ENCODE measurements at places on chromosomes 11 and 22.

- no peak for DNase-seq
Measured at GRCh38 chr22:41234815-41235695, 5.7 kb downstream of the CHADL start.

- DNase-seq = peak; percentile 65
Measured at GRCh38 chr11:74749127-74749964, 697 bp downstream of the RNF169 start.

DNA sequence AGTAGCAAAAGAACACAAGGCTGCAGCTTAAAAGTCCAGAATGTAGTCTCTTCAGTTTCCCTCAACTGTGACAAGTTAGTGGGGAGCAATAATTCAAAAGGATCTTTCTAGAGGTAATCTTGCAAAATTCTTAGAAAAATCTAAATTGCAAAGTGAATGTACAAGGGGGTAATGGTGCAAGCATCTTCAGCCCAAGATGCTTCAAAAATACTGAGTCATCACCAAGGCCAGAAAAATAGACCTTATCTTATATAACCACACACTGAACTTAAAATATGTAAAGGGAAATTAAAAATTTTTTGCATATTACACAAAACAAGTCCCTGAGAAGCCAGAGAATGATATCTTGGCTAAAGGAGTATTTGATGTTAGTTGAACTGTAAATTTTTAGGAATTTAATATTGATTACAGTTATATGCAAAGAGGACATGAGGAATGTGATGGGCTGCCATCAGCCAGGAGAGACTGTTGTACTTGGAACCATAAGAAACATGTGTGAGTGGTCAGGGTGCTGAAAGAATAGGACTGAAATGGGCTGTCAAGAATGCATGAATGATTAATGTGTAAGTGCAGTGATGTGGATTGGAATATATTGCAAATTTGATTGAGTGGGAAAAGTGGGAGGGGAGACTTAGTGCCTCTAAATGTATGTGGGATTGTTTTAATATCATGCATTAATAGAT is 85.7 kb upstream of the LIN7C start:
- DNase-seq = no peak

DNA sequence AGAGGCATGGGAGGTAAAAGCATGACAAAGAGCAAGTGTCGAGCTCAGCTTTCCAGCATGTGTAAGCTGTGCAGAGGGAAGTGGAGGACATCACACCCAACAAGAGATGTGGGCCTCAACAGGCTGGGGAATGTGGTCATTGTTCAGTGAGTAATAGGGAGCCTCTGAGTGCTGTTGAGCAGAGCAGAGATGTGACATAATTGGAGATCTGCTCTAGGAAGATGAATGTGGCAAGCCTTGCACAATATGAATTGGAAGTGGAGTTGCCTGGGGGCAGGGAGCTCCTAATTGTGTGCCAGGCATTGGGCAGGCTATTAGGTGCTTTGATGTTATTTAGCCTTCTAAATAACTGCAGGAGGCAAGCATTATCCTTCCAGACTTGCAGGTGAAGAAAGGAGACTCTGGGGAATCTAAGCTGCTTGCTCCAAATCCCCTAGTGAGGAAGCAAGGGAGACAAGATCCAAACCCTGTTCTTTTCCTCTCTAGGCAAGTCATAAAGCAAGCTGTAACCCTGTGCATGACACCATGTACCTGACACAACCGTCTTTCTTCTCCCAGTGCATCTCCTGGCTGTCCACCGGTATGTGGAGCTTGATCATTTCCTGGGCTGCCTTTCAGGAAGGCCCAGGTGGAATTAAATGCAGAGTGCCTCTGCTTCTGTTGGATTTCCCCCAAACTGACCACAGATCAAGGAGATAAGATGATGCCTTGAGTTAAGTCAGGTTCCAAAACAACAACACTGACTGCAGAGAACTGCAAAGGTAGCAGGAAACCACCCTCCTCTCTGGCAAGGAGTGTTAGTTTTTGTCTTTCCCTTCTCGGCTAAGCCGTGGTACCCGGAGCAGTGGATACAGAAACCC is 221.4 kb downstream of the TENM4 start:
- no peak for DNase-seq

DNA sequence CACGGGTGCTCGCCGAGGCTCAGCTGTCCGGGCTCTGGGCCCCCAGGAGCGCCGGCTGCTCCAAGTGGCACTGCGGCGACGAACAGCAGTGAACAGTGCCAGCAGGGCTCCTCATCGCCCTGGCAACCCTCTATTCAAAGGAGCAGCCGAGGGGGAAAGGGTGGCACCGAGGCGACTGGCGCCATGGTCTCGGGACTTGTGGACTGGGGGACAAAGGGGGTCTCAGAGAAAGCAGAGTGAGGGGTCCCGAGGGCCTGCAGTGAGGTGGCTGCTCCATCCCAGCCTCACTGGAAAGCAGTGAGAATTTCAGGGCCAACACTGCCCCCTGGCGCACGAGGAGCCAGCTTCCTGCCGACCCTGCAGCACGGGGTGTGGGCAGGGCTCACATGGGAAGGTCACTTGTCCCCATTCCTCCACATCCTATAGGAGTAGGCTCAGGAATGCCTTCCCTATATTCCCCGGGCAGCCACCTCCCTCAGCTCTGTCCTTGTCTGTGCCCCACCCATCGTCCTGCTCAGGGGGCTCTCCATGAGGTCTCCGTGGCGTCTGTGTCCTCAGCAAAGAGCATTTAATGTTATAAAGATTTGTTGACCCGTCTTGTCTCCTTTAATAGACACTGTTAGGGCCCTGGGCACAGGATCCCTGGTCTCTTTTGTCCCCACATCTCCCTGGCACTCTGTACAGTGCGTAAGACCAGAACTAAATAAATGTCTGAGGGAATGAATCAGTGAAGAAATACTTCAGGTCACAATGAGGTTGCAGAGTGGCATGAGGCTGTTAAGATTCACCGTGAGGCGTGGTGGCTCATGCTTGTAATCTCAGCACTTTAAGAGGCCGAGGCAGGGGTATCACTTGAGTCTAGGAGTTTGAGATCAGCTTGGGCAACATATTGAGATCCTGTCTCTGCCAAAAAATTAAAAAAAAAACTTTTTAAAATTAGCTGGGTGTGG is 26.4 kb downstream of the LRFN4 start:
- peak; percentile 88 for DNase-seq

- no peak for DNase-seq
Measured at GRCh38 chr11:815675-816432, 2.9 kb upstream of the PNPLA2 start.

GRCh38 chr11:75516886-75517285 is 8.9 kb downstream of the GDPD5 start:
- DNase-seq = no peak

DNA sequence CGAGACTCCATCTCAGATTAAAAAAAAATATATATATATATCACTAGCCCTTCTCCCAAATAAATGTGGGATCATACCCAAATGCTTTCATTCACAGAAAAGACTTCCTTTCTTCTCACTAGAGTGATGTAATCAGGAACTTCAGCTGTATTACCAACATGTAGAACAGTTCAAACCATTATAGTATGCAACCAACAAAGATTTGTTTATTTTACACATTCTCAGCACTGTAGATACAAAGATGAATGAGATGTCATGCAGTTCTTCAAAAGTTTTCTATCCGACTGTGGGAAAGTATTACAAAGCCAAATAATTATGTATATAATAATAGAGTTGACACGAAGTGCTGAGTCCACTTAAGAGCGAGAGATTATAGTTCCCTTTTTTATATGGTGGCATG is 22.2 kb upstream of the ZNF143 start:
- DNase-seq = no peak

- DNase-seq = peak; percentile 64
Measured at GRCh38 chr11:129377739-129378138, 2.1 kb downstream of the BARX2 start.

GRCh38 chr11:125342281-125342930 is 153.7 kb downstream of the FEZ1 start:
- no peak for DNase-seq

DNA sequence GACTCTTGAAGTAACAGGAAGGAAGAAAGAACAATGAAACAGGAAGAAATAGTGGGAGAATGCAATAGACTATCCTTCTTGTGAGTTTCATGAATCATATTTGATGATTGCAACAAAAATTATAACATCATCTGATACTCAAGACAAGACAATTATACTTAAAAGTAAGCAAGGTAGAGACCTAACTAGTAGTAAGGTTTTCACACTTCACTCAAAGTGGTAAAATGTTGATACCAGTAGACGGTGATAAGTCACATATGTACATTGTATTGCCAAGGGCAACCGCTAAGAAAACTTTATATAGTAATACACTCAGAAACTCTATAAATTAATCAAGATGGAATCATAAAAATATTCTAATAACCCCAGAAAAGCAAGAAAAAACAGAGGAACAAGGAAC is 107.8 kb downstream of the CYP2R1 start:
- DNase-seq = no peak

DNA sequence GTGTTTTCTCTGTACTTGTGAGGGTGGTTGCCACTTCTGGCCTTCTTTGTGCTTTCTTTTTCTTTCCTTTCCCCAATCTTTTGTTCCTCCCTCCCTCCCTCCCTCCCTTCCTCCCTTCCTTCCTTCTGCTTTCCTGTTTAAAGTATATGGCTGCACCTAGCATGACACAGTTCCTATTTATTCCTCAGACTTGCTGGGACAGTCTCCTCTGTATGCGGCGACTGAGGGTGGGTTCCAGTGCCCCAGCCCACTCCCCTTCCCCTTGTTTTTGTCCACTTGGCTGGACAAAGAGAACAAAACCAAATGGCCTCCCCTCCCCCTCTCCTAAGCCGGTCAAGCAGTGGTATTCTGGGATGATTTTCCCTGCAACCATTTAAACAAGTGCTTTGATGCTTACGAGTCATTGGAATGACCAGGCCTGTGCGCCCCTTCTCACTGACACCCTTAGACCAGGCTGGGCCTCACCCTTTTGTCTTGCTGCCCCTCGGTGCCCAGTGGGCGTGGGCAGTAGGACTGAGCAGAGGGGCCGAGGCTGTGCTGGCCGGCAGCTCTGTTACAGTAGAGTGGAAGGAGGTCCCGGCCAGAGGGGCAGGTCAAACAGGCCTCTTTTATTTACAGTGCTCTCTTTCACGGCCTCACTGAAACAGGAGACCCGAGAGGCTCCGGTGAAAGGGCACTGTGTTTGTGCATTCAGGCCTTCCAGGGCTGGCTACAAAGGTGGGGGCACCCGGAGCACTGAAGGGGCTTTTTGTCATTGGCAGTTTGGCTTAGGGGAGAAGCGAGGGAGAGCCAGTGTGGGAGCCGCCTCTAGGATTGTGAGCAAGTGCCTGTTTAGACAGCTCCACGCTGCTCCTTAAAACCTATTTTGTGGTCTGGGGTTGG is 32.2 kb downstream of the ZBTB16 start:
- peak; percentile 47 for DNase-seq

DNA sequence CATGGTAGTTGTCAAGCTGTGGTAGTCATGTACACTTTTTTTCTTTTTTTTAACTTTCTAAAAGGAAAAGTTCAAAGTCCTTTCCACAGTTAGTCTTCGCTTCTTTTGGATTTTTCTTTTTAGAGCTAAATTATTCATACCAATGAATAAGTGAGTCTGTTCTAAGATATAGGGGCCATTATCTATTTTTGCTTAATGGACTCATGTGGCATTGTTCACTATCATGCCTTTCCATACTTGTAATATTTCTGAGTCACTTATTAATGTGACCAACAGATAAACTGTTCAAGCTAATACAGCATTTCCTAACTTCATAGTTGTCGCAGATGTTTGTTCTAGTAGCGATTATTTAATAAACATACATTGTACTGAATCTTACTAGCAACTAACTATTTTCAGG is 8.0 kb upstream of the B3GNT6 start:
- no peak for DNase-seq

GRCh38 chr22:36900880-36901279 is 12.5 kb upstream of the CSF2RB start:
- DNase-seq = no peak

DNA sequence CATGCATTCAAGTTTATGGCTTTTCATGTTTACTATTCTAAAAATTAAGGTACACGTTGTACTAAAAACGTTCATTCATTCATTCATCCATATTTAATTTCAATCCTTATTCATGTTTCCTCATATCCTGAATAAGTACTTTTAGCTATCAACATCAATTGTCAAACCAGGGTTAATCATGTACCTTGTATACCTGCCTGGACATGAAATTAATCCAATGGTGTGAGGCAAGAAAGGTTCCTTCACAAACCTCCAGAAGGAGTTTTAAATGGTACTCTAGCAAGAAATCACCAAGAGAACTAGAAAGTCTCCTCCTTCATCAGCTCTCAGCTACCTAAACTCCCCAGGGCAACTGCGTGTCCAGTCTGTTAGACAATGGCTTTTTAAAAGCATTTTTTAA is 33.4 kb downstream of the TMEM123 start:
- DNase-seq = no peak

- DNase-seq = peak; percentile 58
Measured at GRCh38 chr11:85694385-85694980, 8.5 kb upstream of the CCDC89 start.

GRCh38 chr11:73461964-73462363 is 85.8 kb downstream of the RELT start:
- DNase-seq = no peak

- DNase-seq = no peak
Measured at GRCh38 chr11:12126344-12127019, 16.1 kb downstream of the MICAL2 start.

- no peak for DNase-seq
Measured at GRCh38 chr22:31378123-31378522, 21.3 kb upstream of the DRG1 start.

DNA sequence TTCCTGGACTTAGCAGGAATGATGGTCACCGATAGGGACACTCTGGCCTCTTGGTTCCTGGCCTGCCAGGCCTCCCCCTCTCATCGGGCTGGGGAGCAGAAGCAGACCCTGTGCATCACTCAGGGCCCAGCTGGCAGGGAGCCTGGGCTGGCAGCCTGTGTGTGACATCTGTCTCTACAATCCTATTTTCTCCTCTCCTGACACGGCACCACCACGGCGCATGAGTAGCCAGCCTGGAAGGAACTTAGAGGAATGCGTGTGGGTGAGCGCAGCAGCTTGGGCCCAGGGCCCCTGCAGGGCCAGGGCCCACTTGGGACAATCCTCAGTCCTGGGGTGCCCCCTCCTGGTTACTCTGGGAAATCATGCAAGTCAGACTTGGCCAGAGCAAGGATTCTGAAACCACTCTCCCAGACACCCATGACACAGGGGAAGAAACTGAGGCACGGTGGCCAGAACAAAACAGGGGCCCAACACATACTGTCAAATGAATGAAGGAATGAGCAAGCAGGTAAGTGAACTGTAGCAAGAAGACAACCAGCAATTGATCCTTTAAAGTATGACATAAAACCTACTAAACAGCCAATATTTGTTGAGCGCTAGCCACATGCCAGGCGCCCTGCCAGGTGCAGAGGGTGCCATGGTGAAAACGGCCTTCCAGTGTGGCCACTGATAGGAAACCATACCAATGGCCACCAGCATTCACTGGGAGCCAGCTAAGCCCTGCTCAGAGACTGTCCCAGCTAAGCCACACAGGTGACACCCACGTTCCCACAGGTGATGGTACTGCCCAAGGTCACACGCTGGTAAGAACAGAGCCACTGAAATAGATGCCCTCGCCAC is 13.3 kb downstream of the RSPH14 start:
- DNase-seq = peak; percentile 93

GRCh38 chr11:125578783-125579182 is 9.5 kb downstream of the EI24 start:
- no peak for DNase-seq

All from tongue (tissue), 3 donors.